ENCODE measurements at places on chromosomes 7 and 10.

- peak; percentile 9 for DNase-seq
Observed at GRCh38 chr7:101588131-101588935, 40.8 kb downstream of the MYL10 start.

DNA sequence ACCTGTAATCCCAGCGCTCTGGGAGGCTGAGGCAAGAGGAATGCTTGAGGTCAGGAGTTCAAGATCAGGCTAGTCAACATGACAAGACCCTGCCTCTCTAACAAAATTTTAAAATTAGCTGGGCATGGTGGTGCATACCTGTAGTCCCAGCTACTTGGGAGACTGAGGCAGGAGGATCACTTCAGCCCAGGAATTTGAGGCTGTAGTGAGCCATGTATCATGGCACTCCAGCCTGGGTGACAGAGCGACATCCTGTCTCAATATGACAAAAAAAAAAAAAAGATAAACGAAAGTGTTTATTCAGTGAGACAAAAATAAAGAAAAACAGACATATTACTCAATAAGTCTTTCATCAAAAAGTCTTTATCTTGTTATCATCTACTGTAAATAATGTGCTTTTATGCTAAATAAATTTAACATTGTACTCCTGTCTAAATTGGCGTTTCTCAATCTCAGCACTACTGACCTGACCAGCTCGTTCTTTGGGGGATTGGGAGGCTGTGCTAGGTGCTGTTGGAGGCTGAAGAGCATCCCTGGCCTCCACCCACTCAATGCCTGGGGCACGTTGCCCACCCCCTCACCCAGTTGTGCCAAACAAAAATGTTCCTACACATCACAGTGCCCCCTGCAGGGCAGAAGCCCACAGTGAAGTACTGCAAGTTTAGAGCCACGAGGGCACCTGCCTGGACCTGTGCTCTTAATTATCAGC, 57.7 kb downstream of the NCAPG2 start:
- no peak for DNase-seq

- no peak for DNase-seq
Observed at GRCh38 chr10:78952686-78953085, 116.1 kb upstream of the ZMIZ1 start.

- no peak for DNase-seq
Observed at GRCh38 chr10:13614530-13615332, 28.0 kb downstream of the PRPF18 start.

DNA sequence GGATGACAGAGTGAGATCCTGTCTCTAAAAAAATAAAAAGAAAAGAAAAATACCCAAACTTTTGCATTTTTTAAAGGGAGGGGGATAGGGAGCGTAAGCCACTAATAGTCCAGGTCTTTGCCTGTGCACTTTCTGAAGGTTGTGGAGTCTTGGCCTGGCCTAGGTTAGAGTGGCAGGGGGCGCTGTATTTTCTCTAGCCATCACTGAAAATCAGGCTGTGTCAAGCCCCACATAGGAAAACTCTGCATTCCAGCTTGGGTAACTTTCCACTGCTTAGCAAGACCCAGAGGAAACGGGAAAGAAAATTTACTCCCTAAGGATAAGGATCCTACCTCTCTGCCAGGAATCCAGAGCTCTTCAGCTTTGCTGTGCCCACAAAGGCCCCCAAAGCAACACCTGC, 10.5 kb upstream of the PAX4 start:
- no peak for DNase-seq

DNA sequence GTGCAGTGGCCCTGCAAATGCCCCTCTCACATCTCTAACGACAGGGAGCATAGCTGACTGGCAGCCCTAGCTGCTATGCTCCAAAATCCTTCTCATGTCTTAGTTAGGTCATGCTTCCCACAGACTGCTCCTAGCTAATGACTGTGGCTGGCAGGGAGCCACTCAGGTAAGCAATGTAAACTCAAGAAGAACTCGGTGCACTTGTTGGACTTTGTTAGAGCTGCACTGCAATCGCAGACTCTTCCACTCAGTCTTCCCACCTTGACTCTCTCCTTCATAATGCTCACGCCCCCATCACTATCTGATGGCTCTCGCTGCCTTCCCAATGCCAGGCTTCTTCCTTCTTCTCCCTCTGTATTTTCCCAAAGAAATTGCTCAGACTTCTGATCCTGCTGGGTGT, 24.0 kb downstream of the OR9A2 start:
- no peak for DNase-seq
